Activated T-helper 1 cell treated with anti-CD3 and anti-CD28 coated beads, Interleukin-12 subunit alpha, Interleukin-12 subunit beta, Interleukin-2, Interleukin-4 antibody, amounts not matched to agents 30 ng/mL and 10 ng/mL and 1 ng/mL, durations not matched to agents 14 hours and 24 hours and 36 hours (primary cell): ENCODE measurements at places on chromosomes 5 and 9. TPM values are rescaled to one million over a fixed set of nuclear protein-coding genes. Genes with fewer than 3 reads are reported as not detected.

DNA sequence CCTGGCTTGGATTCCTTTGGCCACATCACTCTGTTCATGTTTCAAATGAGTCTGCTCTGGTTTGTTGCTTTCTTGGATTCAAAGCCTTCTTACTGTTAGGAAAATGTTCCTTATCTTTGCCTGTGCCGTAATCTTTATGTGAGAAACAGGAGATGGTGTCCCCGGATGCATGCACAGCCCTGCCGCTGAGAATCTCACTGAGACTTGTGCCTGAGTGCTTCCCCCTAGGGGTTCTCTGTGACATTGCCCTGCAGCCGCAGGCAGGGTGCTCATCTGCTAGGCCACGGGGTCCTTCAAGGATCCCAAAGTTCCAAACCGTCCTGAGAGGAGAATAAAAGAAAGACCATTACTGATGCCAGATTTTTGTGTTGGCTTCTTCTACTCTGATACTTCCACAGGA lies 81.4 kb upstream of the ANKRD55 start:
- no peaks in the 10 kb centered on the region for H3K36me3 ChIP-seq
- no peaks in the 10 kb centered on the region for H3K27me3 ChIP-seq
- H3K4me1 ChIP-seq = peaks cover 14% of the 10 kb centered on the region
- no peak overlapping the region for H3K27ac ChIP-seq

GRCh38 chr9:91085517-91086291 lies 276.0 kb downstream of the AUH start:
- no peak for DNase-seq
- no peak overlapping the region for H3K4me3 ChIP-seq

The EIF4E1B gene
- not detected in 2 replicates for total RNA-seq

GRCh38 chr5:7518947-7519560 lies 123.1 kb downstream of the ADCY2 start:
- no peaks in the 10 kb centered on the region for H3K4me1 ChIP-seq
- H3K27ac ChIP-seq = no peak overlapping the region
- DNase-seq = no peak
- no peaks in the 10 kb centered on the region for H3K27me3 ChIP-seq
- H3K4me3 ChIP-seq = no peak overlapping the region
- H3K36me3 ChIP-seq = no peaks in the 10 kb centered on the region

The PCDHA12 gene
- total RNA-seq = not detected in 2 replicates

The ANKRD18A gene
- 4.1 and 4.6 TPM in 2 replicates for total RNA-seq

The C5orf15 gene
- 50.0 and 50.8 TPM in 2 replicates for total RNA-seq

DNA sequence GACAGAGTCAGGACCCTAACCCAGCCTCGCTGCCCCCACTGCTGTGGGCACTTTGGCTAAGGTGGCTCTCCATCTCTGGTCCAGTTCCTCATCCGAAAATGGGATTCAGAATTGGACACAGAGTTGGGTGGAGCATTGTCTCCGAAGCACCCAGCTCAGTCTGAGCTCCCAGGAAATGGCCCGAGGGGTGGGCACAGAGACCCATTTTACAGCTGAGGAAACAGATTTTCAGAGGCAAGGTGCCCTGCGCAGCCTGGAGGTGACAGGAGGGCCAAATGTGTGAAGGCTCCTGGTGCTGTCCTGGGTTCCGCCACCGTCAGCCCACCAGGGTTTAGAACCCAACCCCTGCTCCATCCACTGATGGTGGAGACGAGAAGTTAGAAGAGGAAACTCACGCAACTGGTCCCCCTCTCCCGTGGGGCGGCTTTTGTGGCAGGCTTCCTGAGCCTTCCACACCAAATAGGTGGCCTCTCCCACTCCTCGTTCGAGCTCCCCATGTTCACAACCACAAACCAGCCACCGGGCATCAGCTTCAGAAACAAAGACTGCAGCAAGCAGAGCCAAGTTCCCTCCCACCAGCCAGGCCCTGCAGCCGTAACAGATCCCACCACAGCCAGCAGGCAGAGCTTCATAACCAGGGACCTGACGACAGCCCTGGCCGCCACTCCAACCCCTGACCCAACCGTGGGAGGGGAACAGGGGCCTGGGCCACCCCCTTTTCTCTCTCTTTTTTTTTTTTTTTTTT lies 90.9 kb upstream of the LMX1B start:
- H3K4me1 ChIP-seq = peaks cover 34% of the 10 kb centered on the region
- no peak for DNase-seq
- no peaks in the 10 kb centered on the region for H3K36me3 ChIP-seq

The FREM1 gene
- total RNA-seq = not detected in 2 replicates

The ANGPTL2 gene
- not detected in 2 replicates for total RNA-seq

- no peaks in the 10 kb centered on the region for H3K27me3 ChIP-seq
- DNase-seq = no peak
- H3K36me3 ChIP-seq = peaks cover 19% of the 10 kb centered on the region
- no peak overlapping the region for H3K27ac ChIP-seq
These were observed 2.9 kb downstream of the DUSP1 start for GRCh38 chr5:172768098-172768572.

- H3K4me1 ChIP-seq = no peaks in the 10 kb centered on the region
- no peak for DNase-seq
- peaks cover 12% of the 10 kb centered on the region for H3K27me3 ChIP-seq
- H3K27ac ChIP-seq = no peak overlapping the region
- H3K4me3 ChIP-seq = no peak overlapping the region
These were observed 76.5 kb upstream of the PJA2 start for GRCh38 chr5:109486200-109486804.

The EGFL7 gene
- 2.4 and 2.5 TPM in 2 replicates for total RNA-seq

The DELE1 gene
- 68.4 and 81.5 TPM in 2 replicates for total RNA-seq

DNA sequence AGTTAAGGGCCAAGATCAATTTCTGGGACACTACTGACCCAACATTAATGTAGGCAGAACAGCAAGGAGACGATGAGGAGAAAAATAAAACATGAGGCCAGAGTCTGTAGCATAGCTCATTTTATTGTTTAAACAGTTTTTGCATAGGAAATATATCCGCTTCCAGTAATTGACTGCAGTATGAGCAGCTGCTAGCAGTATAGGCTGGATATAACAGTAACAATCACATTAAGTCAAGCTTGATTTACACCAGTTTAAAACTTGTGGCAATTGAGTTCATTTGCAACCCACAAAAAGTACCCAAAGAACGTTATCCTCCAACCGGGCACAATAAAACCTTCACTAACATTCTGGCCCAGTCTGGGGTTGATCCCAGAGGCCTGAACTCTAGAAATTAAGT lies 232.2 kb downstream of the NFIB start:
- no peaks in the 10 kb centered on the region for H3K36me3 ChIP-seq
- no peak overlapping the region for H3K27ac ChIP-seq
- DNase-seq = no peak
- H3K4me3 ChIP-seq = no peak overlapping the region

GRCh38 chr9:109510506-109510905 lies 12.4 kb upstream of the PTPN3 start:
- no peak overlapping the region for H3K4me3 ChIP-seq
- H3K27me3 ChIP-seq = peaks cover 16% of the 10 kb centered on the region

- H3K4me1 ChIP-seq = no peaks in the 10 kb centered on the region
- no peak for DNase-seq
- no peak overlapping the region for H3K4me3 ChIP-seq
- no peak overlapping the region for H3K27ac ChIP-seq
These were observed 71.7 kb downstream of the ADAMTS2 start for GRCh38 chr5:179273441-179274145.

GRCh38 chr5:39014561-39014960 lies 59.6 kb downstream of the RICTOR start:
- DNase-seq = no peak
- peaks cover 14% of the 10 kb centered on the region for H3K4me1 ChIP-seq
- H3K27me3 ChIP-seq = no peaks in the 10 kb centered on the region
- H3K27ac ChIP-seq = no peak overlapping the region
- no peak overlapping the region for H3K4me3 ChIP-seq

GRCh38 chr5:33439905-33440481 lies 772 bp upstream of the TARS1 start:
- no peak overlapping the region for H3K27ac ChIP-seq
- no peak overlapping the region for H3K4me3 ChIP-seq
- no peak for DNase-seq

- H3K27me3 ChIP-seq = no peaks in the 10 kb centered on the region
- no peak overlapping the region for H3K4me3 ChIP-seq
- H3K4me1 ChIP-seq = peaks cover 12% of the 10 kb centered on the region
- no peak for DNase-seq
- H3K27ac ChIP-seq = peak overlapping the region; percentile 16
- no peaks in the 10 kb centered on the region for H3K36me3 ChIP-seq
These were observed 9.4 kb upstream of the CD72 start for GRCh38 chr9:35627575-35627974.

DNA sequence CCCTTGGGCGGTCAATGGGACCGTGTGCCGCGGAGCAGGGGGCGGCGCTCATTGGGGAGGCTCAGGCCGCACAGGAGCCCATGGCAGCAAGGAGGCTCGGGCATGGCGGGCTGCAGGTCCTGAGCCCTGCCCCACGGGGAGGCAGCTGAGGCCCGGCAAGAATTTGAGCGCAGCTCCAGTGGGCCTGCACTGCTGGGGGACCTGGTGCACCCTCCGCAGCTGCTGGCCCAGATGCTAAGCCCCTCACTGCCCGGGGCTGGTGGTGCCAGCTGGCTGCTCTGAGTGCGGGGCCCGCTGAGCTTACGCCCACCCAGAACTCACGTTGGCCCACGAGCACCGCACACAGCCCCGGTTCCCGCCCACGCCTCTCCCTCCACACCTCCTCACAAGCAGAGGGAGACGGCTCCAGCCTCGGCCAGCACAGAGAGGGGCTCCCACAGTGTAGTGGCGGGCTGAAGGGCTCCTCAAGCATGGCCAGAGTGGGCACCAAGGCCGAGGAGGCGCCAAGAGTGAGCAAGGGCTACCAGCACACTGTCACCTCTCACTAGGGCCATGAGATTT lies 141.1 kb upstream of the OR13F1 start:
- DNase-seq = no peak
- no peak overlapping the region for H3K4me3 ChIP-seq
- no peaks in the 10 kb centered on the region for H3K36me3 ChIP-seq
- H3K27ac ChIP-seq = no peak overlapping the region

The PCDHGA3 gene
- 0.10 TPM in 1 of 2 replicates, not detected in the other for total RNA-seq

The LCN10 gene
- 0.39 and 0.59 TPM in 2 replicates for total RNA-seq

DNA sequence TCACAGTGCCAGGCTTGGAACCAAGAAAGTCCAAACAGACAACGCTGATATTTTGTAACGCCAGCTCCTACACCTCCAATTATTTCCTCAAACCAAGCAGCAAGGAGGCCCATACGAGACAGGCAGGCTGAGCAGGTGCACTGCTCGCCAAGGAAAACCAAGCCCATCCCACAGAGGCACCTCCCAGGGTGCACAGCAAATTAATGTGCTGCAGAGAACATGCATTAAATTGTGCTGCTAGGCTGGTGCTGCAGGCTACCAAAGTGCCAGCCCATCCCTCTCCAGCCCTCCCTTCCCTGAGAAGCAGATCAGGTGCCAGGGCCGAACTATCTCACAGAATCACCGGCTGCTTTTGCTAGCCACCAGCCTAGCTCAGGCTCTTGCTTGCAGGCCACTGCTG lies 137.8 kb downstream of the PAX5 start:
- DNase-seq = no peak
- H3K27me3 ChIP-seq = no peaks in the 10 kb centered on the region
- H3K27ac ChIP-seq = no peak overlapping the region
- H3K4me3 ChIP-seq = no peak overlapping the region
- no peaks in the 10 kb centered on the region for H3K36me3 ChIP-seq

- no peak overlapping the region for H3K4me3 ChIP-seq
- H3K27ac ChIP-seq = no peak overlapping the region
- no peaks in the 10 kb centered on the region for H3K36me3 ChIP-seq
- H3K4me1 ChIP-seq = no peaks in the 10 kb centered on the region
- DNase-seq = no peak
- H3K27me3 ChIP-seq = peaks cover 38% of the 10 kb centered on the region
These were observed 1.2 kb downstream of the BNC2 start for GRCh38 chr9:16869131-16869881.

- H3K27ac ChIP-seq = peak overlapping the region; percentile 6
- peaks cover 4% of the 10 kb centered on the region for H3K27me3 ChIP-seq
- DNase-seq = no peak
- H3K4me1 ChIP-seq = peaks cover 30% of the 10 kb centered on the region
- peaks cover 3% of the 10 kb centered on the region for H3K36me3 ChIP-seq
- H3K4me3 ChIP-seq = no peak overlapping the region
These were observed 127.6 kb downstream of the ST8SIA4 start for GRCh38 chr5:100775533-100775855.

GRCh38 chr5:40030661-40031060 lies 605.9 kb upstream of the DAB2 start:
- no peaks in the 10 kb centered on the region for H3K36me3 ChIP-seq
- no peaks in the 10 kb centered on the region for H3K27me3 ChIP-seq
- peaks cover 8% of the 10 kb centered on the region for H3K4me1 ChIP-seq
- no peak overlapping the region for H3K27ac ChIP-seq
- H3K4me3 ChIP-seq = no peak overlapping the region
- DNase-seq = no peak

GRCh38 chr9:80605793-80606192 lies 1034.0 kb downstream of the TLE4 start:
- no peak overlapping the region for H3K4me3 ChIP-seq
- H3K4me1 ChIP-seq = no peaks in the 10 kb centered on the region
- no peak for DNase-seq
- no peaks in the 10 kb centered on the region for H3K36me3 ChIP-seq

The WNK2 gene
- 2.2 and 3.0 TPM in 2 replicates for total RNA-seq

DNA sequence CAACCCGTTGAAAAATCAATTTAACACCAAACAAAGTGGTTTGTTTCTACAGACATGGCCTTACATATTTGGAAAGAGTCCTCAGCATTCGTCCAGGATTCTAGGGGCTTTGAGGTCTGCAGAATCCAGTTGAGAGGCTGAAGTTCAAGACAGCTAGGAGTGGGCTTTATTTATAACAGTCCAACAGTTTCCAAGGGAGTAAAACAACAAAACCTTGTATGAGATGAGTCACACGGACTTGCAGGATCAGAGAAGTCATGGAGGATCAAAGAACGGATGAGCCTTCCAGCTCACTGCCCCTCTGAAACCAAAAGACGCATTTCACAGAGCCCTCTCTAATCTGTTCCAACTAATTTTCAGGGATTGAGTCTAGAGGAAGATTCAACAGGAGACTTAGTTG lies 11.1 kb upstream of the ESM1 start:
- no peak overlapping the region for H3K4me3 ChIP-seq
- peaks cover 8% of the 10 kb centered on the region for H3K36me3 ChIP-seq
- DNase-seq = no peak
- no peaks in the 10 kb centered on the region for H3K27me3 ChIP-seq
- no peak overlapping the region for H3K27ac ChIP-seq

DNA sequence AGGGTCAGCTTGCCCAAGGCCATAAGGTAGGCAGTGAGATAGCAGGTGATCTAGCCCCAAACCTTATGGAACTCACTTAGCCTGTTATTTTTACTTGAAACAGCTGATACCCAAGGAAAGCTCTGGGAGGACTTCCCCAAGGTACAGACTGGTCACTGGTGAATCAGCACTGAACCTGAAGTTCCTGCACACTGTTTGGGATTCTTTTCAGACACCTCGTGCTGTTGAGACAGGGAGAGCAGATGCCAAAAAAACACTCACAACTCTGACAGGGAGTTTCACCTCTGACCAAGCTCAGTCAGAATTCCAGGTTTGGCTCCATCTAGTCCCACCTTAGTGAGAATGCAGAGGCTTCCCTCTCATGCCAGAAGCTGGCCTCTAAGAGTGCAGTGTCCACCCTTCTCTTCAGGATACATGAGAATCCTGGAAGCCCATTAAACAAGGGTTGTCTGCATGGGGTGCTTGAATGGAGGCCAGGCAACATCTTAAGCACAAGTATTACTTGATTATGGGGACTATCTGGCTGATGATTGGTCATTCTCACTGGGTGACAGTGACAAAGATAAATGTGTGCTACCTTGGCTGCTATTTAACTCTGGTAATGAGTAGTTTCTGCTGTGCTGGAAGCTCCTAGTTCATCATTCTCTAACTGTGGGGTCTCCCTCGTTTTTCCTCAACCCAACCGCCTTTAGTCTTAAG lies 122.8 kb upstream of the SLIT3 start:
- no peaks in the 10 kb centered on the region for H3K4me1 ChIP-seq
- H3K4me3 ChIP-seq = no peak overlapping the region
- H3K36me3 ChIP-seq = no peaks in the 10 kb centered on the region
- H3K27ac ChIP-seq = no peak overlapping the region
- H3K27me3 ChIP-seq = peaks cover 7% of the 10 kb centered on the region
- DNase-seq = no peak

The LCN1 gene
- total RNA-seq = not detected in 2 replicates
